ENCODE measurements at places on chromosomes 1 and 21.

- no peak for DNase-seq
These were observed 39.6 kb downstream of the ASPM start for GRCh38 chr1:197106869-197107268.

- no peak for DNase-seq
These were observed 36.3 kb downstream of the CLCA1 start for GRCh38 chr1:86504895-86505563.

DNA sequence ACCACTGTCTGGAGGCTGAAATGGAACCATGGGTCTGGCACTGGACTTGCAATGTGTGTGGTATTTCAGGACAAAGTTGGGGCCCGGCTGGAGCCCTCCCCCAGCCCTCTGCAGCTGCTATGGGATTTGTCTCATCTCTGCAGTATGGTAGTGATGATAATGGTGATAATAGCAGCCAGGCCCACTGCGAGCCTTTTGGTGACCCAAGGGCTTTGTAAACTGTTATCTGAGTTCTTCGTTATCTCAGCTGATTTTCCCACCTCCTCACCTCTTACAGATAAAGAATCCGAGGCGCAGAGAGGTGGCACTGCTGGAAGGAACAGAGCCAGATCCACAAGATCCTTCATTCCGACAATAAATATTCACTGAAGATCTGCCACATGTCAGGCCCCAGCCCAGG, 11.7 kb upstream of the WNT4 start:
- DNase-seq = no peak

DNA sequence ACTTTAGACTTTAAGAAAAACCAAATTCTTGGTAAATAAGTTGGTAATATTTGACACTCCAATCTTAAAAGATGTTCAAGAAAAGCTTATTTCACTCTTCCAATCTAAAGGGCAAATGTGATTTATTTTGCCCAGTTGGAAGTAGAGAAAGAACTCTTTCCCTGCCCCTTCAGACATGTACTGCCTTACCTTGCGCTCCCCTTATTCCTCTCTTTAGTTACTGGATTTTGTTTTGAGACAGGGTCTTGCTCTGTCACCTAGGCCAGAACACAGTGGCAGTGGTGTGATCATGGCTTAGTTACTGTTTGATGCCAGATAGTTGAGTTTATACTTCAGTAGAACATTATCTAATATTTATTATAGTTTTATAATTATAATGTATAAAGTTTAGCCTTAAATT, 27.5 kb downstream of the FUBP1 start:
- no peak for DNase-seq

DNA sequence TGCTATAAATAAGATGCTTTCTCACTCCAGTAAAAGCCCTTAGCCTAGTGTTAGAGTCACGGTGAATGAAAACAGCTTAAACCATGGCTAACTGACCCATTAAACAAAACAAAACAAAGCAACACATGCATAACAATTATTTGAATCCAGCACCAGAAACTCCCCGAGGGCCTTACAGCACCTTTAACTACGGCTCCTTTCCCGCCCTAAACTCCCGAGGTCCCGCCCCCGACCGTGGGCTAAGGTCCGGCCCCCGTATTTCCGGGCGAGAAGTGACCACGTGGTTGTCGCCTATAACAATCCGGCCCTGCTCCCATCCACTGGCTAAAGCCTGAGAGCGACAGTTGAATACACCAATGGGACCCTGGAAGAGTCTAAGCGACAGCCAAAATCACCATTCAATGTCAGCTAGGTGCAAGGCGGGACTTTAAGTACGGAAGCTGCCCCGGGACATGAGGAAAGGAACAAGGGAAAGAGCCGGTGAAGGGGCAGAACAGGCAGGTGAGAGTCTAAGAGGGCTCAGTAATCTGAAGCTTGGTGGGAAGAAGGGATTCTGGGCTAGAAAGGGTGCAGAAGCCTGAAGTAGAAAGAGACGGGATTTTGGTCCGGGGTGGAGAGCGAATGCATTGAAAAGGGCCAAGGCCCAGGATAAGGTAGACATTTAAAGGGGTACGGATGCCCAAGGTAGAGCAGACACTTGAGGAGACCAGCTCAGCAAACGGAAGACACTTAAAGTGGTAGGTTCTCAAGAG, at the start of gene FLAD1:
Gene FLAD1 (plus strand): TSS at position 448 of the 752 bp plus-strand sequence. CDS start 351 bp downstream, outside the sequence.
- peak; percentile 96 for DNase-seq

GRCh38 chr1:113871597-113872113, at the start of gene PTPN22:
Gene PTPN22 (minus strand): TSS chr1:113871712.
- peak; percentile 35 for DNase-seq

GRCh38 chr21:25953659-25954058, 216.9 kb downstream of the APP start:
- no peak for DNase-seq

DNA sequence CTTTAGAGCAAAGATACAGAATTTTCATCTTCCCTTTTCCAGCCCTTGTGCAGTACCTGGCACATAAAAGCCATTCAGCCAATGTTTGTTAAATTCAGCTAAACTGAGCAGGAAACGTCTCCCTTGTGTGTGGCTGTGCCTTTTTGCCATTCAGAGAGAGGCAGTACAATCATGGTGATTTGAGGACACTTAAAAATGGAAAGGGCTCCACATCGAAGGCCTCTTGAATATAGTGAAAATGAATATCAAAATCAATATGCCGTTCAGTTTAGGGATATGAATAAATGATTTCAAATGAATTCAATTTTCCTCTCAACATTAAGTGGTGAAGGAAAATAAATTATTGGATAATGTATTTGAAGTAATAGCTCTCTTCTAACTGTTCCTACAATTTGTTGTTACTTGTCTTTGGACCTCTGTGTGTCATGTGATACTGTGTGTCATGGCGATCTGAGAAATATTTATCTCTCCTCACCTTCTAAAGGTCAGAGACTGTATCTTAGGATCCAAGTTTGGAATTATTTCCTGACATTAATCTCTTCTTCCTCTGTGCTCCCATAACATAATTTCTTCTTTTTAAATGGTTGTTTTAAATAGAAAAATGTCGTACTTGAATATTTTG, 355.6 kb upstream of the ST6GALNAC5 start:
- no peak for DNase-seq

DNA sequence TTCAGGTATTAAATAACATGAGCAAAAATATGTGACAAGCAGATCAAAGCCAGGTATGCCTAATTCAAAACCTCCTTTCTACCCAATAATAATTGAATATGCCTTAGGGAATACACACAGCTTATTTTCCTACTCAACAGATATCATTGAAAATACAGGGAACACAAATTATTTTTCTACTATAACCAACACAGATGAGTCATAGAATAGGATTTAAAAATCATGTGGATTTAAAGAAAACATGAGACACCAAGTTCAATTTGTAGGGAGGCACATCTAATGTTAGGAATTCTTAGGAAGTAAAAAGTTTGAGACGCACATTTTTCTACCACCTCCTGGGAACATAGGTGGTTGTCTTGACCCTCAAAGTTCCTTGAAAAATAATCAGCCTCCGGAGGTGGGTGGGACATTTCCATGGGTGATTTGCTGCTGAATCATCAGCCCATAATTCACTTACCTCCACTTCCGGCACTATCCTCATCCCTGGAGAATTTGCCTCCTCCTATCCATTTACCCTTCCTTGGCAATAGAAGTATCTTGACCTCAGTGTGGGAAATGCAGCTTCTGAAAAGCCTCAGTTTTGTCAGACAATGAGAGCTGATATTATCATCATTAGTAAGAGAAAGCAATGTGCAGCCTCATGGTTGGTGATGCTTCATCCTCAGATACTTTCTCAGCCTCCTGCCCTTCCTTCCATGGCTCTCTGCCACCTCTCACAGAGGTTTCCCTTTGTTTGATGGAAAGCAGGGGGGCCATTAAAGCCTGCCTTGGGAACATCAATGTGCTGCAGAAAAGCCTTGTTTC, 33.5 kb upstream of the RGS4 start:
- no peak for DNase-seq

DNA sequence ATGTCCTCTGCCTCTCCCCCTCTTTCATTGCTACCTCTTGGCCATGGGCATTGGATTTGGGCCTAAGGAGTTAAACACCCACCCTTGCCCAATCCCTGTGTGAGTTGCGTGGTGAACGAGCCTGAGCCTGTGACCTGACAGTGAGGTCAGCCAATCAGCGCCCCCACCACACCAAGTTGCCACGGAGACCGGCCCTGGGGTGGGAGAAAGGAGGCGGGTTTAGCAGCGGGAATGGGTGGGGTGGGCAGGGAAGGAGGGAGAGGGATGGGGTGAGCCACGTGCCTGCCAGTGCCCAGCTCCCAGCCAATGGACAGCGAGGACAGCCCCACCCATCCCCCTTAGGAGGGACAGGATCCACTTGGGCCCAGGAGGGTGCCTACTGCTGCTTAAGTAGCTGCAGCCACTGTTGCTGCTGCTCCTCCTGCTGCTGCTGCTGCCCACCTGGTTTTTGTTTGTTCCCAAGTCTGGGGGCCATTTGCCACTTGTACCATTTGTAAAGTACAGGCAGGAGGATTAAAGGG, 9.5 kb downstream of the ZBTB7B start:
- DNase-seq = peak; percentile 68

- DNase-seq = no peak
These were observed 407 bp downstream of the GALNT2 start for GRCh38 chr1:230067419-230067870.

DNA sequence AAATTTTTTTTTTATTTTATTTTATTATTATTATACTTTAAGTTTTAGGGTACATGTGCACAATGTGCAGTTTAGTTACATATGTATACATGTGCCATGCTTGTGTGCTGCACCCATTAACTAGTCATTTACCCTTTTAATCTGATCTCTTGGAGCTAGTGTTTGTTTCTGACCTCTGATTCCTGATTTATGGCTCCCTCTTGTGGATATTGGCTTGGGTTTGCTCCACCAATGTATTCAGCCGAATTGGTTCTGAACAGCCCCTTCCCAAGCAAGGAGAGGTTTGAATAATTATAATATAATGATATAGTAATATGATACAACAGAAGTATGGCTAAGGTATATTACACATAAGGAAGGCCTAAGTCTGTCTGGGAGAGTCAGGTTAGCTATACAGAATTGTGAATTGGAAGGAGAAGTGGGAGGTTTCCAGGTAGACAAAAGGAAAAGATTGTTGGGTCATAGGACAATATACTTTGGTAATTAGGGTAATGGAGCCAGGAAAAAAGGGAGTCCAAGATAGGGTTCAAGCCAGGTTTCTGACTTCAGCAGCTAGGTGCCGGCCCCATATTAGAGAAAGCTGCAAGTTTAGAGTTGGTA, 53.1 kb upstream of the HMCN1 start:
- DNase-seq = no peak

DNA sequence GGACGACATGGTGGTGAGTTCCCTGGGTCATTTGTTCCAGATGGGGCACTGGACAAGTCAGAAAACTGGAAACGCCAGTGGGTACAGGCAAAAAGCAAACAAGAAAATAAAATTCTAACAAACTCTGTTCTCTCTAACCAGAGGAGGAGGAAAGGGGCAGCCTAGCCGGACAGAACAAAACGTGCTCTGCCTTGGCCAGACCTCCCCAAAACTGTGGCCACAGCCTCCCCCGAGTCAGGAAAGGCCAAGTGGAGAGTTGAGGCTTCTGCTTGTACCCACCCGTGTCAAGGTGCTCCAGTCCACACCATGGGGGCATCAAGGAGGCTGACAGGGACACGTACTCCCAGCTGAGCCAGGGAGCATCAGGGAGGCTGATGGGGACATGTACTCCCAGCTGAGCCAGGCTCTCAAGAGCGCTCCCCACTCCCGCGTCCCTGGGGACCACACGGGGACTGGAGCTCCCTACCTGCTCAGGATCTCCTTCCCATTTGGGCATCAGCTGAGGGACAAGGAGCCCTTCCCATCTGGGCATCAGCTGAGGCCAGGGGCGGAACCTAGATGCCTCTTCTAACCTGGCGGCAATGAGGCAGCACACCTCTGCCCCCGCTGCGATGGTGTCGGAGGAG, 154.8 kb upstream of the COL6A1 start:
- DNase-seq = peak; percentile 41

DNA sequence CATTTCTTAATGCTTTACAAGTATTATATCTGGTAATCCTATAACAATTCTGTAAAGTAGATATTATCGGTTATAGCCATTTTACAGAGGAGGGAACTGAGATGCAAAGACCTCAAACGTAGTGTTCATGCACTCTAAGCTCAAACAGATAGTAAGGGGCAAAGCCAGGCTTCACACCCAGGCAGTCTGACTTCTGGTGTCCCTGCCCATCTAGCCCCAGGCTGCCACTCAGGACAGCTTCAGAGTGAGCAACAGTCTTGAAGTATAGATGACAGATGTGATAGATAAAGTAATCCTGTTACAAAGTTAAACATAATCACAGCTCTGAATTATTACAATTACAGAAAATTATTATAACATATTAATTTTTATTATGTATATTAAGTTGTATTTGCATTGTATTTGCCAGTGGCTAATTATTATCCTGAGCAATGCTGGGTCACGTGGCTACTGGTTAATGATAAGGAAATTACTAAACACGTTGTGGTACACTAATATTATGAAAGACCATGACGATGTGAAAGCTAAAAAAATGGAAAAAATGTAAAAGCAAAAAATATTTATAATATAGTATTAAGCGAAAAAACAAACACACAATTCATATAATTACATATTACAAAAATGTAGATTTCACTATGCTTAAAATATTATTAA, 6.1 kb upstream of the TRAF3IP3 start:
- no peak for DNase-seq

DNA sequence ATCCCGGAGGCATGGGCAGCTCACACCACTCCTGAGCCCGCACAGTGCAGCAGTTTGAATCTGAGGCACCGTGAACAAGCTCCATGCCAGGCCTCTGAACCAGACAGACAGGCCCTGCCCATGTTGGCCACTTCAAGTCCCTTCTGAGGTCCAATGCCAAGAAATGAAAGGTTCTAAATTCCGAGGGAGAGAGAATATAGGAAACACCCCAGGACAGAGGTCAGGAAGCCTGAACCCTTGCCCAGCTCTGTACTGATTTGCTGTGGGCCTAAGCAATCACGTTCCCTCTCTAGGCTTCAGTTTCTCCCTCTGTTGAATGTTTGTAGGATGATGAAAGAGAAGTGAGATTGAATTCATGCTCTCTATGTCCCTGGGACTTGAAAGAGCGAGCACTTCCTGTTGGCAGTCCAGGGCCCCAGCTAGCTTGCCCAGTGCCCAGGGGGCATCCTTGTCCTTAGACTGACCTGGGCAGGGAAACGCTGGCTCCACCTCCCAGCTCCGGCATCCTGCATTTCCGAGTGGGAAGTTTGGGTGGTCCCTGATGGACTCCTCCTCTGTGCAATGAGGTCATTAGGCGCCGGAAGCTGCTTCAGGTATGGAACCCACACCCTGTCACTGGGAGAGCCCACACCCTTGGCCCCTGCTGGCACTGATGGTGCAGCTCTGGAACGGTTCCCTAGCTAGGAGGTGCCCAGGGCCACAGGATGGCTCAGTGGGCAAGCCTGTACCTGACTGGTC, 242.4 kb upstream of the TMEM51 start:
- no peak for DNase-seq

All from right lobe of liver (tissue), 6 donors.